Globus pallidus (tissue), 1 donor: ENCODE measurements at places on chromosomes 6 and 20.

- DNase-seq, result no peak
Observed at GRCh38 chr20:18443886-18444285, 22.9 kb downstream of the DZANK1 start.

- DNase-seq, result no peak
Observed at GRCh38 chr20:2005359-2005758, 11.5 kb upstream of the PDYN start.

GRCh38 chr6:80789912-80790570, 683.6 kb downstream of the BCKDHB start:
- DNase-seq, result no peak

DNA sequence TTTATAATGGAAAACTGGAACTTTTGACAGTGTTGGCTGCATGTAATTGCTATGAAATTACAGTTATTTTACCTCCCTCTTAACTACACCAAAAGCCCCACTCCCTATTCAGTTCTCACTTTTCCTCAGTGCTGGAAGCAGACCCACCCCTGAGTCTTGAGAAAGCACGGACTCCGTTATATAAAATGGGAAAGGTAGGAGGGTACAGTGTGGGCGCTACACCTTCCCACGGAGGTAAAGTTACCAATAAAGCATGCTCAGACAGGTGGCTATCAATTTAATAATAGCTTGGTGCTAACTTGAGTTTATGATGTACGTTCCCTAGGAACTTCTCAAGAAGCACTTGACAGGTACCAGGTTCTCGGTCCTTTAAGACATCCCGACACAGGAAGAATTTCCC, 59.0 kb downstream of the CLIC5 start:
- DNase-seq, result no peak

GRCh38 chr20:4788314-4788713, 66.6 kb downstream of the PRND start:
- no peak for DNase-seq

GRCh38 chr6:155850408-155850841, 394.8 kb upstream of the NOX3 start:
- no peak for DNase-seq

- no peak for DNase-seq
Observed at GRCh38 chr6:88296694-88297093, 130.5 kb upstream of the CNR1 start.

- DNase-seq, result no peak
Observed at GRCh38 chr6:15366003-15366535, 120.2 kb downstream of the JARID2 start.

GRCh38 chr6:14965424-14966075, 280.3 kb upstream of the JARID2 start:
- no peak for DNase-seq

DNA sequence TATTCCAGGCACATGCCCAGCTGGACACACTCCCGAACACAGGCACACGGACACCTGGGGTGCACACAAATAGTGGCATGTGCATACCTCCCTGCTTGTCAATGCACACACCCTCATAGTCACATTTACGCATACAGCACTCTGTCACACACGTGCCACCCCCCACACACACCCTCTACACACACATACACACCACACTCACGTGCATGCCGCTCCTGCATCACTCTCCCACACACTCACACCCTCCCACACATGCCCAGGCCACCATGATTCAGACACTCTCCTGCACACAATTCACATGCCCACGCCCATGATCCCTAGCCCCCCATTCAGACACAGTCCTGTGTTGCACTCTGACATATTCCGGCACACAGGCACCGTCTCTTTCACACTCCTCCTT, 13.0 kb downstream of the SIRPA start:
- DNase-seq, result no peak

DNA sequence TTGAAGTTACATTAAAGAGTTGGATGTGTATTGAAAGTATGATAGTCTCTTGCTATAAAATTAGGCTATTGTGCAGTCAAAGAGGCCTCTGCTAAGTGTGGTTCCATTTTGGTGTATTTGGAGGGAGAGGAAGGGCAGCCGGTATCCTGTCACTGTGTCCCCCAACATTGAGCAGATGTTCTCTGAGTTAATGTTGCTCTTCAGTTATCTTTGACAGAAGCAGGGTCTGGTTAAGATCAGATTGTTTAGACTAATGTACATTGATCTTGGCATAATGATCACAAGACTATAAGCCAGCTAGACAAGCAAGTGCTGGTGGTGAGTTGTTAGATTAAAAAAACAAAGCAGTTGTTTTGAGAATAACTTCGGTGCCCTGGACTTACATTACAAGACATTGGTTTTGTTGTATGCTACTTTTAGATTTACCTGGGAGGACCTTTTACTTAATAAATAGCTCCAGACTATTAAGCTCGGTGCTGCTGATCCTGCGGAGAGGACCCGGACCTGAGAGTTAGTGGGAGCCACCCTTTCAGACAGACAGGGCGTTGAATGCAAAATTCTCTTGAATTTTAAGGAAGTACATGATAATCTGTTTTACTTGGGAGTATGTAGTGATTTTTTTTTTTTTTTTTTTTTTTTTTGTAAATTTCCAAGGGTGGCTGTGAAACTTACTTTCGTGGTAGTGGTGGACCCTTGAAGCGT, 97.8 kb downstream of the JARID2 start:
- no peak for DNase-seq

DNA sequence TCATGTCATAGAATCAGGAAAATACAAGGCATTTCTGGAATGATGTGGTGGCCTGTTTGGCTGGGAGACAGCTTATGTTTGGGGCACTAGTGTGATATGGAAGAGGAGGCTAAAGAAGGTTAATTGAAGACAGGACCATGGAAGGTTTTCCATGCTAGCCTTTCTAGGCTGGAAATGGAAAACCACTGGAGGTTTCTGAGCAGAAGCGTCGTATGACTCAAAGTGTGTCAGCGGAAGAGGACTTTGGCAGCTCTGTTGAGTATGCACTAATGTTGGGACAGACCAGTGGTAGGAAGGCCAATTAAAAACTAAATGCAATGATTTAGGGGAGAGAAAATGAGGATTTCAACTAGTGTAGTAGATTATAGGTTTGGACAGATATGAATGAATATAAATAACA, 413.1 kb downstream of the PLCB1 start:
- DNase-seq, result no peak

DNA sequence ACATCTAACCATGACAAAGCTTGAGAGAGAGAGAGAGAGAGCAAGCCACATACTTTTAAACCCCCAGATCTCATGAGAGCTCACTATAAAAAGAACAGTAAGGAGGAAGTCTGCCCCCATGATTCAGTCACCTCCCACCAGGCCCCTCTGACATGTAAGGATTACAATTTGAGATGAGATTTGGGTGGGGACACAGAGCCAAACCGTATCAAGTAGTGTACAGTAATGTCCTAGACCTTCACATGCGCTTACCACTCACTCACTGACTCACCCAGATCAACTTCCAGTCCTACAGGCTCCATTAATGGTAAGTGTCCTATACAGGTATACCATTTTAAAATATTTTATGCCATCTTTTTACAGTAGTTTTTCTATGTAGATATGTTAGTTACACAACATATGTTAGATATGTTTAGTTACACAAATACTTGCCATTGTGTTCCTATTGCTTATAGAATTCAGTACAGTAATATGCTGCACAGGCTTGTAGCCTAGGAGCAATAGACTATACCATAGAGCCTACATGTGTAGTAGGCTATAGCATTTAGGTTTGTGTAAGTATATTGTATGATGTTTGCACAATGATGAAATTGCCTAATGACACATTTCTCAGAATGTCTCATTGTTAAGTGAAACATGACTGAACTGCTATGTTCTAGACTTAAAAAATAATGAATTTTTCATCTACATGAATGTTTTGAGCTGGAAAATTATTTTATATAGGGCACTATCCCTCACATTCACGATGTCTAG, 11.7 kb downstream of the TSPYL1 start:
- no peak for DNase-seq

GRCh38 chr20:59814840-59815340, 118.5 kb downstream of the SYCP2 start:
- no peak for DNase-seq

- peak; percentile 20 for DNase-seq
Observed at GRCh38 chr6:39189915-39190544, 39.2 kb downstream of the KCNK5 start.

- DNase-seq, result no peak
Observed at GRCh38 chr6:19755181-19755580, 82.0 kb upstream of the ID4 start.

- DNase-seq, result no peak
Observed at GRCh38 chr6:169534039-169534421, 167.8 kb downstream of the WDR27 start.

DNA sequence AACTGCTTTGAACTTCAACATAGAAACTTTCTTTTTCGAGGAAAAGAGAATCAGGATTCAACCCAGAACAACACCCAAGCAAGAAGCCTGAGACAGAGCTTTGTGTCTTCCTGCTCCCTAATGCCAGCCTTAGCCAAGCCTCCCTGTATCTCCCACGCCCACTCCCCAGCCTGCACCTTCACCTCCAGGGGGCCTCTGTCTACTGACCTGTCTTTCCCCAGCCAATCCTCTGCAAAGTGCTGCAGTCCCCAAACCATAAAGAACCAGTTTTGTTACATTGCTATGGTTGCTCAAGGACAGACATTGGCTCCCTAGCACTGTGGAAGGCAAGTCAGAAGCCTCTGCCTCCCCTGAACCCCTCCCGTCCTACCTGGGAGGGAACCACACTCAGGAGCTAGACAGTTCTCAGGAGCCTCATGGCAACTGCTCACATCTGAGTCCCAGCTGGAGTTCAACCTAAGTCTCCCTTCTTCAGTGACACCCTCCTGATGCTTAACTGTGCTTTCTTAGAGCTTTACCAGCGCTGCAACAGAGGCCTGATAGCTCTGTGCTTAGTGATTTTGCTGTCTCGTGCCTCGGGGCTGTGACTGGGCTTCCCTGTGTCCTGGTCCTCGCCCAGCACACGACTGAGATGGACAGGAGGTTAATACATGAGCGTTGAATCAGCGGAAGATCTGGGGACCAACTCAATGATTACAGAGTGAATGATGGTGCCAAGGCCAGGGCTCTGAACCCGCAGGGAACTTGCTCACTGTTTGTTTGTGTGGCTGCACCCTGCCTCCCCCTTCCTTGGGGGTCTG, 101.5 kb upstream of the DUSP22 start:
- DNase-seq, result no peak

DNA sequence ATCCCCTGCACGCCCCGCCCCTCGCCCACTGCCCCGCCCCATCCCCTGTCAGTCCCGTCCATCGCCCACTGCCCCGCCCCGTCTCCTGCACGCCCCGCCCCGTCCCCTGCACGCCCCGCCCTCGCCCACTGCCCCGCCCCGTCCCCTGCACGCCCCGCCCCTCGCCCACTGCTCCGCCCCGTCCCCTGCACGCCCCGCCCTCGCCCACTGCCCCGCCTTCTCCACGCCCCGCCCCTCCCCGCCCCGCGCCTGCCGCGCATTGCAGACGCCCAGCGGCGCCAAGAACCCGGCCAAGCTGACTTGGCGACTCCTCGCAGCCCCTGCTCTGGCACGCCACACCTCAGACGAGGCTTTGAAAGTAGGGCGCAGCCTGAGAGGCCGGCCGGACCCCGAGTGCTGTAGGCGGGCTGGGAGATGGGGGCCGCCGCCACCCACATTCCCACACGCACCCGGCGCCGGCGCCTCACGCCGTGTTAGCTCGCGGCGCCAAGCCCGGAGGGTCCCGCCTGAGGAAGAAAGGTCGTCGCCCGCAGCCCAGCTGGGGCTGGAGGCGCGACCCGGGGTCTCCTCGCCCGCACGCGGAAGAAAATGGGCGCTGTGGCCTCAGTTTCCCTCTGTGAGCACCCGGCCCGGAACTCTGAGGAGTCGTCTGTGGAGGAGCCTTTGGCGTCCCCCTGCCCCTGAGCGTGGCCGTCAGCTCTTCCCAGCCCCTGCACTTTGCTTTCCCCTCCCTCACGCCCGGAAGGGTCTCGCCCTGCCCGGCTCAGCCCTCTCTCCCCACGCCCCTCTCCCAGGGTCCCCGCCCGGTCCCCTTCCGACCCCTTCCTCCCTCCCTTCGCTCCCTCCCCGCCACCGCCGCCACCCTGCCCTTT, at the start of gene RAD21L1:
TSS of gene RAD21L1 (plus strand) at position 262 of the 872 bp plus-strand sequence. CDS start 2,410 bp downstream, outside the sequence.
- DNase-seq, result peak; percentile 46
